KBM-7 (cell line): ENCODE measurements at places on chromosomes 5 and 9.

GRCh38 chr5:157778121-157778805 is 34.8 kb downstream of the LSM11 start:
- DNase-seq, result no peak

DNA sequence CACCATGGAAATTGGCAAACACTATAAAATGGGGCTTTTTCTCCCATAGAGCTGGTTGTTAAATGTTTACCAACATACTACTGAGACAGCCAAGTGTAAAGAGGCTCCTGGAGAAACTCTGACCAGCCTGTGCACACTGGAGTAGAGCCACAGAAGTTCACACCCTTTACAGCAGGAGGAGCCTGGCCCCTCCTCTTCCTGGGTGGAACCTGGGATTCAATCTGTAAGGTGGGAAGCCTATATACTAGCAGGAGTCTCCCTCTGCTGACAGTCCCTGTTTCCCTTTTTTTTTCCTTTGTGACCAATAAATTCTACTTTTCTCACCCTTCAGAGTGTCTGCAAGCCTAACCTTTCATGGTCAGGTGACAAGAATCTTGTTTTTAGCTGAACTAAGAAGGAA is 10.4 kb upstream of the SLC30A5 start:
- peak; percentile 46 for DNase-seq

DNA sequence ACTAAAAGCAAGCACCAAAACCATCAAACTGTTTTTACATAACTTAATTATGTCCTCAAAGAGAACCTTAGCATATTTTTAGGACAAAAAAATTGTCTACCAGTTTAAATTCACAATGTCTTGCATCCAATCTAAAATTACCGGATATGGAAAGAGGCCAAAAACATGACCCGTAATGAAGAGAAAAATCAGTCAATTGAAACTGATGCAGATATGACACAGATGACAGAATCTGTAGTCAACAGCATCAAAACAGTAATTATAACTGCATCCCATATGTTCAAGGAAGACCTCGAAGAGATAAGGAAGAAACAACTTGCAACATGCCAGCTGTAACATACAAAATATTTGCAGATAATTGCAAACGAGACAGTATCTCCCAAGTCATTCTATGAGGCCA is 473.2 kb downstream of the SEMA5A start:
- no peak for DNase-seq

- no peak for DNase-seq
Observed at GRCh38 chr5:173542964-173543363, 73.5 kb downstream of the BOD1 start.
